ENCODE measurements at places on chromosomes 5 and 9.

- no peak for DNase-seq
These were observed 80.1 kb downstream of the GABRA6 start for GRCh38 chr5:161765611-161766010.

DNA sequence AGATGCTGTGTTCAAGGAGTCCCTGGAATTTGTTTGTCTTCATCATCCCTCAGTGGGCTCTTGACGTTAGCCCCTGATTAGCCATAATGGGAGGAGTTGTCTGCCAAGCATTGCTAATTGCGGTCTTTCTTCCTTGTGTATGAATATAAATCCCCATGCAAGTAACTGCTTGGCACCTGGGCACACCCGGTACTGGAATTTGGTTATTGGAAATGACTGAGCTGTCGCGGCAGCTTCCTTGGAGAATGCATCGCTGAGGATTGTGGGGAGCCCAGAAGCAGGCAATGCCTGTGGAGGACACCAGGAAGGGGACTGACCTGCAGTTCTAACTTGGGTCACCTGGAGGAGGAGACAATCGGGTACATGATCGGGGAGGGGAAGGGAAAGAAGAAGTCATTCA is 53.3 kb upstream of the CTSL start:
- DNase-seq = no peak

GRCh38 chr9:68905129-68905528 is 108.8 kb downstream of the PRKACG start:
- no peak for DNase-seq

- peak; percentile 53 for DNase-seq
These were observed 5.0 kb downstream of the EBF1 start for GRCh38 chr5:159094745-159095144.

GRCh38 chr9:2800394-2801179 is 43.3 kb downstream of the PUM3 start:
- no peak for DNase-seq

- DNase-seq = no peak
These were observed 59.6 kb downstream of the RICTOR start for GRCh38 chr5:39014561-39014960.

GRCh38 chr9:35981699-35982098 is 23.7 kb upstream of the OR2S2 start:
- DNase-seq = no peak
